ENCODE measurements at places on chromosomes 5 and 9.

DNA sequence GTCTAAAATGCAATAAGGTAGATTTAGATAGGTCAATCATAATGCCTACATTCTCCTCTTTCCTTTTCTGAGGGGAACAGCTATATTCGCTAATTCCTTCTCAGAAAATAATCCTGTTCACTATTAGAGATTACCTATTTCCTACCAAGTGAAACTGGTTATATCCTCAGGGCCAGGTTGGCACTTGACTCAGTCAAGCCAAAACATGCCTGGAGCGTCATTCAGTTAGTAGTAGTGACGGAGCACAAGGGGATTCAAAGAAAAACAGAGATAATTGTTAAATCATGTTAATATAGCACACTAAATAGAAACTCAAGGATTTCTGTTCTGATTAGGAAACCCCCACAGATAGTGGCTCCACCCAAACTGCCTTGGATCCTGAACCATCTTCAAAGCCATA lies 515.4 kb upstream of the PTPRD start:
- no peak for DNase-seq

- DNase-seq: peak; percentile 65
These were observed 60.2 kb upstream of the TBC1D2 start for GRCh38 chr9:98315551-98316060.

GRCh38 chr5:72210888-72211678 lies 103.8 kb downstream of the MAP1B start:
- no peak for DNase-seq

DNA sequence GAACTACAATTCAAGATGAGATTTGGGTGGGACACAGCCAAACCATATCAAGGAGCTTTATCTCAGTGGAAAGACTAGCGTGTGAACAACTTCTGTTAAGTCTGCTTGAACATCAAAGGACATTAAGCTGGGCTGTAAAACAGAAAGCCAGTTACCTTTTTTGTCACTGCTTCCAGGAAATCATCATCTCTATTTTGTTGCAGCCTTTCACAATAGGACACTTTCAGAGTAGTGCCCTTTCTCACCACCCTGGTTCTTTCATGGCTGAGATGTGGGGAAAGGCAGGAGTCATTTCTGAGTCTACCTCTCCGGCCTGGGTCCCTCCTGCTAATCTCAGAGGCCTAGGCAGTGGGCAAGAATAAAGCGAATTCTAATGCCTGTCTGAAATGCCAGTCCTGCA lies 96.2 kb upstream of the PPP1R2B start:
- no peak for DNase-seq

- DNase-seq: no peak
These were observed 6.9 kb downstream of the NEURL1B start for GRCh38 chr5:172648013-172648381.

DNA sequence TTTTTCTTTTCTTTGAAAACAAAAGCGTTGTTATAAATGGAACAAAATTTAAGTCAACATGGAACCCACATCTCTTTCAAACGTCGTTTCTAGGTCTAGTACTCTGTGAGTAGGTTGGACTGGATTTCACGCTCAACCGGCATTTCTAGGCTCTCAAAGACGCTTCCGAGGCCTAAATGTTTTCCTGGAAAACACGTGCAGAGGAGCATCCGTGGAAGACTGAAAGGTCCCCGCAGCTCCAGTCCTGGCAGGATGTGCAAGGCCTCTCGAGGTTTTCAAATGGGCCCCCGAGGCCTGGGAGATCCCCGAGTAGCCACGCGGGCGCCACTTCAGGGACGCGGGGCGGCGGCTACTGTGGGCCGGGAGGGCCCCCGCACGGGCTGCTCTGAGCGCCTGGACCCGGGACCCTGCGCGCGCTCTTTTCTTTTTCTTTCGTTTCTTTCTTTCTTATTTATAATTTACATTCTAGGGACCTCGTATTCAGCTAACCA lies 4.2 kb upstream of the IRX2 start:
- no peak for DNase-seq

- no peak for DNase-seq
These were observed 82.4 kb upstream of the CACNA1B start for GRCh38 chr9:137795156-137795666.

DNA sequence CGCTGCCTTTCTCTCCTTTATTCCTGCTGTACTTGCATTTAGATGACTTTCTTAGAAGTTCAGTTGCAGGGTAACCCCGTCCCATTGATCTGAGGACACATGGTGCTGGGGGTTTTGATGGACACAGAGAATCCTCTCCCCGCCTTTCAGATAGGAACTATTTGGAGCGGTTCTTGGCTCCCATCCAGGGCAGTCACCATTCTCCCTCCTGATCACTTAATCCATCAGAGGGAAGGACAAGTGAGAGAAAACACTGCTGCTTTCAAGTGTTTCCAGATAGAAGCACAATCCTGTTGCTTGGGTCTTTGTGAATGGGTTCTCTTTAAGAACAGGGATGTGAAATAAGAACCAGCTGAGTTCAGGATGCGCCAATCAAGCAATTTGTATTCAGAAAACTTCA lies 85.2 kb downstream of the IRX1 start:
- no peak for DNase-seq

DNA sequence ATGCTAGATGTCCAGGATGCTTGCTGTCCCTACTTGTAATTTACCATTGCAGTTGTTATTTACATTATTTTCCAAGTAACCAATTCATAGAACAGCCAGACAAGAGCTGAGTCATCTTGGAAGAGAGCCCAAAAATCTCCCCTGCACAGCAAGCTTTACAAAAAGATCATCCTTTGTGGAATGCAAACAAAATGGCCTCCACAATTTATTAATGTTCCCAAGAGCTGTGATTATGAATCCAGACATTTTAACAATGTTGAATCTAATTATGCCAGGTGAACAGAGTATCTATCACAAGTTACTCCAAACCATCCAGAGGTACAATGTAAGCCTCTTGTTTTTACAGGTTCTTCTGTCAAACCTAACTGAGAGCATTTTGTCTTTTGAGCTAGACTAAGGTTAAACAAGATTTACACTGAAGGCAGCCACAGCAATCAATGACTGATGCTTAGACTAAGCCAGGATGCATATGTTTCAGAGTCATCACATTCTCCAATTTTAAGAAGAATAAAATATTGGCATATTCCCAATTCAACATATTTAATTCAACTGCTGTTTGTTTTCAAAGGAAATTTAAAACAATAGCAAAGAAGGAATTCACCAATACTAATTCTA lies 95.3 kb upstream of the SLC12A2 start:
- DNase-seq: no peak

DNA sequence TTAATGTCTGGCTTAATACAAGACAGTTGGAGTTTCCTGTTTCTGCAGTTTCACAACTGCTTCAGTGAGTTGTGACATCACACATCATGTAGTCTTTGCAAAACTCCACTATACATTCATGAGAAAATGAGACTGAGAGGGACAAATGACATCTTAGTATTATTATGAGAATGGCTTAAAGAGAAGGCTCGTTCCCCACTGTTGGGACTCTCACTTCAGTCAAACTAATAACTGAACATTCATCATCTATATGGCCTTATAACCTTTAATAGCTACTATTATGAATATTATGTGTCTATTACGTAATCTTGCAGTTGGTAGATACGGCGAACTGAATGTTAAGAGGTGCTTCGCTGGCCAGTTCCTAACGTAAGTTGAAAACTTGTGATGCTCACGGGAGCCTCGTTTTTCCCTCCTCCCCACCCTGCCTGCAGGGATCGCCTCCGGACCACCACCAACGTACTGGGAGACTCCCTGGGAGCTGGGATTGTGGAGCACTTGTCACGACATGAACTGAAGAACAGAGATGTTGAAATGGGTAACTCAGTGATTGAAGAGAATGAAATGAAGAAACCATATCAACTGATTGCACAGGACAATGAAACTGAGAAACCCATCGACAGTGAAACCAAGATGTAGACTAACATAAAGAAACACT lies 79.4 kb downstream of the SLC1A3 start:
- DNase-seq: no peak

GRCh38 chr5:165502893-165503691 lies 1997.7 kb downstream of the MAT2B start:
- DNase-seq: no peak

GRCh38 chr5:41083306-41083705 lies 12.2 kb upstream of the MROH2B start:
- no peak for DNase-seq

- no peak for DNase-seq
These were observed 163.6 kb downstream of the DOCK8 start for GRCh38 chr9:378263-378662.

All from naive thymus-derived CD4-positive, alpha-beta T cell (primary cell).